Activated CD4-positive, alpha-beta T cell treated with anti-CD3 and anti-CD28 coated beads for 4 hours (primary cell): ENCODE measurements at places on chromosomes 16 and 17.

- no peak for DNase-seq
Observed at GRCh38 chr16:86880316-86881117, 302.2 kb downstream of the FOXL1 start.

GRCh38 chr16:21989751-21990150, 11.2 kb downstream of the PDZD9 start:
- DNase-seq, result no peak

DNA sequence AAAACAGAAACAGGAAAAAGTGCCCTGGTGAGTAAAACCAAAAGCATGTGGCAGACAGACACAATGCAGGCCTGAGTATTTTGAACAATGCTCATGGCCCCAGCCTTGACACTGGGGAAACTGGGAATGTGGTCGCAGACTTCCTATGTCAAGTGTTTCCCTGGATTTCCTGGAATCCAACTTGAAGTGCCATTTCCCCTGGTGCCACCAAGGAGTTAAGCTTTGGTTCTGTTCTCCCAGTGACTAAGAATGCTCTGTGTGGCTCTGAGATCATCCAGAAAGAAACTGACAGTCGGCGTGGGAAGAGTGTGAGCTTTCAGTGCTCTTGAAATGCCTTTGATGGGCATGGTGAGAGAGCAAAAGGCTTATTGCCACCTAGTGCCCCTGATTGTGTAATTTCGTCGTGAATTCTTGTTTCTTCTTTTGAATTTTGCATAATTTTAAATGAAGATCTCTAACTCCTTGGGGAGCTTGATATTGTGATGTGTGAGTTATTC, 96.0 kb downstream of the YPEL2 start:
- peak; percentile 8 for DNase-seq

DNA sequence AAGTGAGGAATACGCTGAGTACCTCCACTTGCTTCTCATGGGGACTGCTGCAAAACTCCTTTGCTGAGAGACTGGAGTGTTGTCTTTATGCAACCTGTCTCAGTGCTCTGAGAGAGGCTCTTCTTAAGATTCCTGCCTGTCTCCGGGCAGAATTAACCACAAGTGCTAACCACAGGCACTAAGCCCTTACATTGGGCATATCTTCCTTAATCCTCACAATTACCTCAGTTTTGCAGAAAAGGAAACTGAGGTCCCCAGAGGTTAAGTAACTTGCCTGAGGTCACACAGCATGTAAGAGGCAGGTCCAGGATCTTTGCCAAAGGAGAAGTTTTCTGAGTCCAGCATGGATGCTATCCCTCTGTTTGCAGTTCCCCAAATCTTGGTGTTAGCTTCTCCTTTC, 86.0 kb downstream of the GP2 start:
- no peak for DNase-seq

DNA sequence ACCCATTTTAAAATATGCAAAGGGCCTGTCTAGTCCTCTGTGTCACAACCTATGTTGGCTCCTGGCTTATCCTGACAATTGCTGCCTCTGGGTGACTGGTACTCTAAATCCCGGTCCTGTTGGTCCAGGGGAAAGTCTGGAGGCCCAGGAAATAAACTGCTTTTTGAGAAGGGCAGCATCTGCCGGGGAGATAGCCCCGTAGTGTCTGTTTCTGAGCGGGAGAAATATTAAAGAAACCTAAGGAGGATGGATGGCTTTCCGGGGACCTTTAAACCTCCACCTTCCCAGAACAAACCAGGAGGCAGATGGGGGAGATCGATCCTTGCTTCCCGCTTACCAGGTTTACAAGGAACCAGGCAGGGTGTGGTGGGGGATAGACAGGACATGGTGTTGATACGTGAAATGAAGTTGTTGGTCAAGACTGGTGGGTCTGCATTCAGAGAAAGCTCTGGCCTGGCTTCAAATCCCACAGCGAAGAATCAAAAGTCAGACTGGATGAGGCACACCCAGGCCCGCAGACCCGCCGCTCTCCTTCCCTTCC, 3.8 kb downstream of the HOXB2 start:
- DNase-seq, result no peak

- no peak for DNase-seq
Observed at GRCh38 chr16:23101012-23101550, 48.2 kb downstream of the USP31 start.

DNA sequence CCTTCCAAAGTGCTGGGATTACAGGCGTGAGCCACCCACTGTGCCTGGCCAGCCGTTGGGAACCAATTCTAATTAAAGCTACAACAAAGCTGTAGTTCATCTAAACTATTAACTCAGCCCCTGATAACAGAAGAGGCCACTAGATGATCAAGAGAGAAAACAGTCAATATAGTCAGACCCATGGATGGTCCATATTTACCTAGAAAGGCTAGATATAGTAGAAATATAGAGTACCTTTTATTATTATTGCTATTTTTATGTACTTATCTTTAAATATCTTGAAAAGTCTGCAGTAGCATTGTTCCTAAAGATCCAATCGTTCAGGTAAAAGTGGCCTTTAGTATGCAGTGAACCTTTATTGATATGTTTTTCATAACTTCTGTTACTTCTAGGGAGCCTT, 43.2 kb downstream of the RNF213 start:
- no peak for DNase-seq

DNA sequence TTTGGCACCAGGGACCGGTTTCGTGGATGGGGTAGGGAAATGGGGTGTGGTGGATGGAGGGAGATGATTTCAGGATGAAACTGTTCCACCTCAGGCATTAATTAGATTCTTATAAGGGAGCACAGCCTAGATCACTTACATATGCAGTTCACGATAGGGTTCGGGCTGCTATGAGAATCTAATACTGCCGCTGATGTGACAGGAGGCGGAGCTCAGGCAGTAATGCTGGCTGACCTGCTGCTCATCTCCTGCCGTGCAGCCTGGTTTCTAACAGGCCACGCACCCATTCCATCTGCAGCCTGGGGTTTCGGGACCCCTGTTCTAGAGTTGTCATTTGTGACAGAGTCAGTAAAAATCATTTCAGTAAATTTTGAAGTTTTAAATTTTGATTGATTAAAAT, 99.7 kb downstream of the CHD9 start:
- no peak for DNase-seq

- DNase-seq, result peak; percentile 42
Observed at GRCh38 chr17:16428098-16428882, 12.9 kb downstream of the TRPV2 start.

- DNase-seq, result peak; percentile 30
Observed at GRCh38 chr17:41404024-41404671, 6.7 kb upstream of the KRT31 start.

GRCh38 chr17:72187556-72187955, 66.7 kb downstream of the SOX9 start:
- no peak for DNase-seq
